ENCODE measurements at places on chromosomes 4 and X.

DNA sequence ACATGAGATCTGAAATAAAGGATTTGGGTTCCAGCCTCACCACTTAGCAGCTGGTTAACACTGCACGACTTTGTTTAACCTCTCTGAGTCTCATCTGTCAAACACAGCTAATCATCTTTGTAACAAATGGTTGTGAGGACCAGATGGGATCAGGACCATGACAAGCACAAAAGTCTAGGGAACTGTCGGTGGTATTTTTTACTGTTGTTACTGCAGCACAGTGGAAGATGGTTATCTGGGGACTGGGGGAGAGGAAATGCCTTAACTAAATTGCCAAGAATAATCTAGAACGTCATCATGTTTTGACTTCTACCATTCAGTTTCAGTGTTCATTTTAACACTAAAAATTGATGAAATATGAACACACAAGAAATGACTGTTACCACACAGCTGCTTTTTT lies 99.5 kb downstream of the ADGRA3 start:
- DNase-seq, result no peak

DNA sequence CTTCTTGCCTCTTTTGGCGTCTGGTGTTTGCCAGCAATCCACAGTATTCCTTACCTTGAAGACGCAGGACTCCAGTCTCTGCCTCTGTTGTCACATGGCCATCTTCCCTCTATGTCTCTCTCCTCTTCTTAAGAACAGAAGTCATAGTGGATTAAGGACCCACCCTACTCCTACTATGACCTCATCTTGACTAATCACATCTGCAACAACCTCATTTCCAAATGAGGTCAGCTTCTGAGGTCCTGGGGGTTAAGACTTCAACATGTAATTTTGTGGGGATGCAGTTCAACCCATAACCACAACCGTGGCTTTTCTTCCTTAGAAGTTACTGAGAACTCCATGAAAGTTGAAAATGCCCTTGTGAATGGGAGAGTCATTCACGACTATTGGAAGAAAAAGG lies 23.3 kb downstream of the TLR8 start:
- no peak for DNase-seq

DNA sequence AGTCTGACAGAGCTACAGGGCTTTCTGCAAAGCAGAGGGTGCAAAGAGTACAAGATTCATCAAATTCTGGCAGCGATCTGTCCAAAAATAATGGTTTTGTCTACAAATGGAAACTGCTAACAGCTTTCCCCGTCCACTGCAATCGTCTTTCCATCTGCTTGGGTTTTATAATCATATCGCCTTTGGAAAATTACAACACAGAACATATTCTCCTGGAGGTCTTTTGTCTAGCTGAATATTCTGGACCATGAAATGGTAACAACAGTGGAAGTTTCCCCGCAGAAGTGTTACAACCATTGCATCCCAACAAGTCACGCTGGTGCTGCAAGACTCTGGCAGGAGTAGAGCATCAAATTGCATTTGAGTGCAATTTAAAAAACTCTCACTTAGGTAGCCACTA lies 101.2 kb upstream of the BOD1L1 start:
- DNase-seq, result no peak

DNA sequence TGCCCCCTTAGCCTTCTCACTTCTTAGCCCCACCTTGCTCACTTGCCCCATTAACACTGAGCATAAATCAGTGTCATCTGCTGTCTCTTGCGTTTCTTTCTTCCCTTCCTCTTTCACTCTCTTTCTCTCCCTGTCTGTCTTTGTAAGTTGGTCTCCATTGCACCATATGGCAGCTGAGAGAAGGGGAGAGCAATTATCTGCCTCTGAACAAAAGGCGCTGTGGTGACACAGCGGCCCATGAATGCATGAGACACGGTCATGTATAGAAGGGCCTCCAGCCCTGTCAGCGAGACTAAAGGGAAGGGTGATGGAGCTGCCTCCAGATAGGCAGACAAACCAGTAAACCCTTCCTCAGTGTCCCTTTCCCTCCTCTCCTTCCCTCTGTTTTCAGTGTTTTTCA lies 88.8 kb upstream of the PCDH18 start:
- DNase-seq, result no peak

GRCh38 chr4:78940752-78941151 lies 1.5 kb upstream of the PAQR3 start:
- no peak for DNase-seq

DNA sequence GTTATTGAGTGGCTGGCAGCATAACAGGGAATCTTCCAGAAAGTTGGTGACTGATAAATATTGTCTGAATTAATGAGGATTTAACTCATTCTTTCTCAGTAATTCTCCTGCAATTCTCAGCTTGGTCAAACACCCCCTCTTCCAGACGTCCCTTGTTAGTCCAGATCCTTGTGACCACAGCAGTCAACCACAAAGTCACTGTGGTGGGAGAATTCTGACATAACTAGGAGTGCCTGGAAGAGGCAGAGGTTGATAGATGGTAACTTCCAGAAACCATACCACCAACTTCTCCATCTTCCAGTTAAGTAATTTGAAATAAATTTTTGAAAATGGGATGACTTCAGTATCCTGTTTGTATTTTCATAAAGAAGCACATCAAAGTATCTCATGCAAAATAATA lies 90.1 kb downstream of the CEP44 start:
- no peak for DNase-seq

DNA sequence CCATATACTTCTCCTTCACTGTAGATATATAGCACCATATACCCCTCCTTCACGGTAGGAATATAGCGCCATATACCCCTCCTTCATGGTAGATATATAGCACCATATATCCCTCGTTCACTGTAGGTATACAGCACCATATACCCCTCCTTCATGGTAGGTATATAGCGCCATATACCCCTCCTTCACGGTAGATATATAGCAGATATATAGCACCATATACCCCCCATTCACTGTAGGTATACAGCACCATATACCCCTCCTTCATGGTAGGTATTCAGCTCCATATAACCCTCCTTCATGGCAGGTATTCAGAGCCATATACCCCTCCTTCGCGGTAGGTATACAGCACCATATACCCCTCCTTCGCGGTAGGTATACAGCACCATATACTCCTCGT lies 12.5 kb downstream of the SNX25 start:
- no peak for DNase-seq

DNA sequence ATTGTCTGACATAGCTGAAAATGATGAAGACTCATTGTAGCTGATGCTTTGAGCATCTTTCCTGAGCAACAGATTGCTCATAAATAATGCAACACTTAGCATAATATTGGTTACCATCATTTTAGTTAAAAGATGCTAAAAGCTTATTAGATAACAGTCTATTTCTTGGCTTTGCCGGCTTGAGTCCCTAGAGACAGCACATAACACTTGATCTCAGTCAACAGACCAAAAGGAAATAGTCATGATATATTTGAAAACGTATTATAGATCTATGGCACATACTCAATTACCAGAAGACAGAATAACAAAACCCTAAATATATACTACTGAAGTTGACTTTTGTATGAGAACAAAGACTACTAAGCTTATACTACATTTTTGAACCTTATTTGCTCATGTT lies 846.7 kb upstream of the EPHA5 start:
- DNase-seq, result no peak

DNA sequence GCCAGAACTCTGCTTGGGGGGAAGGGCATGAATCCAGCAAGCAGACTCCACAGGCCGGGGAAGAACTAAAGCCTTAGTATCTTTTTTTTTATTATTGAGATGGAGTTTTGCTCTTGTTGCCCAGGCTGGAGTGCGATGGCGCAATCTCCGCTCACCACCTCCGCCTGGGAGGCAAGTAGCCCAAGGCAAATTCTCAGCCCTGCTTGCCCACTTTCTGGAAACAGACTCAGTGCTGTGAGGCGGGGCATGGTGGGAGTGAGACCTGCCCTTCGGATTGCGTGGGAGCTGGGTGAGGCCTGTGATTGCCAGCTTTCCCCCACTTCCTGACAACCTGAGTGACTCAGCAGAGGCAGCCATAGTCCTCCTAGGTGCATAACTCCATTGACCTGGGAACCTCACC lies 348.8 kb downstream of the GASK1B start:
- DNase-seq, result no peak

GRCh38 chr4:73606465-73606974 lies 13.7 kb downstream of the RASSF6 start:
- DNase-seq, result no peak

DNA sequence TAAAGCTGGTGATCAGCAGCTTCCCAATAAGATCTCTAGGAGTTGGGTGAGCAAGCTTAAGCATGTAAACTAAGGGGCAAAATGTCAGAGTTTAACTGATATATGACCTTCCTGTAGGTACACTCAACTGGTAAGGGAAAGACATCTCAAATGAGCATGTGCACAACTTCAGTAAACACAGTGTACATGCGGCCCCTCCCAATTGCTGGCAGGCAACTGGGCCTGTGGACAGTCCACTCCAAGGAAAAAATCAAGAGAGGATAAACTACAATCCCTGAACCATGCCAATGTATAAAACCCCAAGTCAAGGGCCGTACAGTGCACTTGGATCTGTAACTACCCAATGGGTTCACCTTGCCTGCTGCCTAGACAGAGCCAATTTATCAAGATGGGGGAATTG lies 4.9 kb upstream of the NAA11 start:
- DNase-seq, result no peak

DNA sequence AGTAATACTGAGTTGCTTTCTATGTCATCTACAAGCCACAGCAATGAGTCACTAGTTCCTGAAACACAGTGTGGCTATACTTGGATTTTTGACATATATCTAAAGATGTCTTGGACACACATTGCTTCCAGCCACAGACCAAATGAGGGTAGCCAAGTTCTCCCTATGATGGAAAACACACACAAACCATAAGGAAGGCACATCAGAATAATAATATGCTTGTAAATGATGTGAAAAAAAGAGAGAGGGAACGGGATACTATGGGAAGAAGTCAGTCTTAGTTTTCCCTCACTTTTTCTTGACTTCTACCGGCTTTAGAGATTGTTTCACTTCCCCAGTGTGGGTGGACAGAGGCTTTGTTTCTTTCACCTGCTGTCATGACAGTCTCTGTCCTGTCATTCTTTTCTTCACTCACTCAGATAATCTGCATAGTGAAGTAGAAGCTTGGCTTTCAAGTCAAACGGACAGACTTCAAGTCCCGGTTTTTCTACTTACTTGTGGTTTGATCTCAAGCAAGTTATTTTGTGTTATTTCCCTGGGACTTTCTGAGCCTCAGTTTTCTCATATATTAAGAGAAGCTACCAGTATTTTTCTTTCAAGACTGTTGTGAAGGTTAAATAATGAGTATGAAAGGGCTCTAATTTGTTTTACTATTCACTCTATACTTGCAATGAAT lies 34.7 kb downstream of the P2RY10 start:
- no peak for DNase-seq

GRCh38 chr4:151417164-151417571 lies 8.2 kb downstream of the FHIP1A start:
- no peak for DNase-seq

- DNase-seq, result no peak
Observed at GRCh38 chrX:72255445-72255844, 16.6 kb upstream of the ERCC6L start.

DNA sequence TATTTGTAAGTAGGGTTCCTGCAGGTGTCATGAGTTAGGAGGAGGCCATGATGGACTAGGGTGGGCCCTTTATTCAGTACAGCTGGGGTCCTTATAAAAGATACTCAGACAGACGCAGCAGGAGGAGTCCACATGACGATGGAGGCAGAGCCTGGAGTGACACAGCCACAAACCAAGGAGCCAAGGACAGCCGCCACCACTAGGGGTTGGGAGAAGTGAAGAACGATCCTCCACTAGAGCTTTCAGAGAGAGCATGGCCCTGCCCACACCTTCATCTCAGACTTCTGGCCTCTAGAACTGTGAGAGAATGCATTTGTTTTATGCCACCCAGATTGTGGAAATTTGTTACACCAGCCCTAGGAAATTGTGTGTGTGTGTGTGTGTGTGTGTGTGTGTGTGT lies 31.1 kb downstream of the JAKMIP1 start:
- no peak for DNase-seq

GRCh38 chrX:2828344-2828958 lies at the start of gene GYG2:
Gene GYG2 (plus strand): TSS chrX:2828930. CDS start chrX:2830189, 1,259 bp downstream.
- DNase-seq, result no peak

GRCh38 chrX:42290608-42291007 lies 367.3 kb upstream of the CASK start:
- no peak for DNase-seq

GRCh38 chr4:139559089-139559479 lies 3.1 kb upstream of the SETD7 start:
- DNase-seq, result no peak

DNA sequence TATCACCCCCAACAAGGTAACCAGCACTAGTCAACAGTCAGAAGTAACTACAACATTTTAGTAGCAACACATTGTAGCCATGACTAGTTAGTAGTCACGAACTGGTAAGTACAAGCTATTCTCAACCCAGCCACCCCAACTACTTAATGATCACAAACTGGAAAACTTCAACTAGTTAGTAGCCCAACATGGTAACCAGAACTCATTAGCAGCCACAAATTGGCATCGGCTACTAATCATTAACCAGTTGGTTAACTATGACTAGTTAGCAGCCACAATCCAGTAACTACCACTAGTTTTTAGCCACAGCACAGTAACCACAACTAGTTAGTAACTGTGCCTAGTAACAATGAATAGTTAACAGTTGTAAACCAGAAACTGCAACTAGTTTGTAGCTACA lies 385.1 kb upstream of the CXorf51B start:
- DNase-seq, result no peak

DNA sequence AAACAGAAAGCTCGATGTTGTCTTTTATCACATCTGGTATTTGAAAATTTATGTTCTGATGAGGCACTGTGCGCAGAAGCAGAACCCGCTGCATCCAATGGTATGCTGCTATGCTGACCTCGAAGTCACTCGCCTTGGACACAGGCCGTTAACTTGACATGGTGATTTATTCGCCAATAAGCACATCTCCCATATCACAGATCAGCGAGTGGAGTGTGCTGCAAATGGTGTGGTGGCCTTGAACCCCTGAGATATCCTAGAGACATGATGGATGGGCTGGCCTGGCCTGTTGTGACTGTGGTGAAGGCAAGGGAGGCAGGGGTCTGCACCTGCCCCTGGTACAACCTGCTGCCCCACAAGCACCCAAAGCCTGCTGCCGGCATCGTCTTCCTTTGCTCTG lies 175.4 kb upstream of the FRG1 start:
- no peak for DNase-seq

GRCh38 chr4:2423066-2423465 lies 4.3 kb downstream of the CFAP99 start:
- no peak for DNase-seq

DNA sequence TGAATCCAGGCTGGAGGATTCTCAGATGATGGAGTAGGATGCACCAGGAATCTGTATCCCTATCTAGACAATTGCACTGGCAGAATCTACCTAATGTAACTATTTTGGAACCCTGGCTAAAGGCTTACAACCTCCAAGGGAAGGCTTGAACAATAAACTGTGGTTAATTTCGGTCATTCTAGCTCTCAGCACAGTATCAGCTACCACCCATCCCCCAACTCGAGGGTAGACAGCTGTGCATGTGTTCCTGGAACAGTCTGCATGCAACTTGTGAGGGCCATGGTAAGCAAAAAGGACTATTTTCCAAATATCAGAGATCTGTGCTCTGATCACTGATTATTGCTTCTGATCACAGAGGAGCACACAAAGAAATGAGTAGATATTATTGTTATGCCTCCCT lies 34.0 kb downstream of the ELF2 start:
- no peak for DNase-seq

Measured in LNCaP clone FGC (cell line).